Left lung (tissue), 14 donors: ENCODE measurements at places on chromosomes 2 and 18. TPM values are rescaled to one million over a fixed set of nuclear protein-coding genes. Genes with fewer than 3 reads are reported as not detected.

The AGAP1 gene
- polyA plus RNA-seq = 22.8 TPM

The CD8B gene
- polyA plus RNA-seq = 0.39 TPM

The DNER gene
- polyA plus RNA-seq = 1.5 TPM

The PER2 gene
- 8.5 TPM for polyA plus RNA-seq

The RUFY4 gene
- polyA plus RNA-seq = 0.51 TPM

The CXXC1 gene
- 60.2 TPM for polyA plus RNA-seq

The MEIS1 gene
- 161 TPM for polyA plus RNA-seq

The TMEM178A gene
- 10.8 TPM for polyA plus RNA-seq

The COL4A3 gene
- 5.5 TPM for polyA plus RNA-seq

The PLCL1 gene
- polyA plus RNA-seq = 13.1 TPM

The SOWAHC gene
- polyA plus RNA-seq = 14.4 TPM

The LBX2 gene
- 0.86 TPM for polyA plus RNA-seq

The IKZF2 gene
- polyA plus RNA-seq = 15.1 TPM

The CROCC2 gene
- polyA plus RNA-seq = 2.1 TPM

The OTX1 gene
- not detected for polyA plus RNA-seq

The FAP gene
- polyA plus RNA-seq = 29.2 TPM

The IL1F10 gene
- polyA plus RNA-seq = not detected

The POTEI gene
- 0.93 TPM for polyA plus RNA-seq

The CCDC148 gene
- 6.0 TPM for polyA plus RNA-seq

The STAT4 gene
- polyA plus RNA-seq = 10.1 TPM

The C1QL2 gene
- not detected for polyA plus RNA-seq

The NCKAP5 gene
- 22.1 TPM for polyA plus RNA-seq

The CNRIP1 gene
- 45.5 TPM for polyA plus RNA-seq

The IAH1 gene
- 49.8 TPM for polyA plus RNA-seq

The TEKT4 gene
- 1.8 TPM for polyA plus RNA-seq

The VWC2L gene
- polyA plus RNA-seq = not detected

The MC5R gene
- 0.13 TPM for polyA plus RNA-seq

The TDRD15 gene
- not detected for polyA plus RNA-seq

The CXCR2 gene
- polyA plus RNA-seq = 0.26 TPM

The TRAPPC8 gene
- polyA plus RNA-seq = 45.5 TPM

The LOXL3 gene
- polyA plus RNA-seq = 8.4 TPM

The IL1A gene
- polyA plus RNA-seq = 0.08 TPM

The TMEM169 gene
- 1.1 TPM for polyA plus RNA-seq

The SERPINB11 gene
- polyA plus RNA-seq = not detected

The MC2R gene
- not detected for polyA plus RNA-seq

The RBM43 gene
- 23.2 TPM for polyA plus RNA-seq

The CTAGE1 gene
- polyA plus RNA-seq = not detected

The PREB gene
- 35.8 TPM for polyA plus RNA-seq

The CAVIN2 gene
- polyA plus RNA-seq = 121 TPM

The RAB6C gene
- 0.34 TPM for polyA plus RNA-seq

The SLC4A5 gene
- polyA plus RNA-seq = 13.8 TPM

The ITPRIPL1 gene
- 5.5 TPM for polyA plus RNA-seq

The GNAL gene
- 3.0 TPM for polyA plus RNA-seq
